NCI-H187 treated with DMSO at 0.1 percent for 48 hours (cell line): ENCODE measurements at places on chromosomes 16 and 17.

DNA sequence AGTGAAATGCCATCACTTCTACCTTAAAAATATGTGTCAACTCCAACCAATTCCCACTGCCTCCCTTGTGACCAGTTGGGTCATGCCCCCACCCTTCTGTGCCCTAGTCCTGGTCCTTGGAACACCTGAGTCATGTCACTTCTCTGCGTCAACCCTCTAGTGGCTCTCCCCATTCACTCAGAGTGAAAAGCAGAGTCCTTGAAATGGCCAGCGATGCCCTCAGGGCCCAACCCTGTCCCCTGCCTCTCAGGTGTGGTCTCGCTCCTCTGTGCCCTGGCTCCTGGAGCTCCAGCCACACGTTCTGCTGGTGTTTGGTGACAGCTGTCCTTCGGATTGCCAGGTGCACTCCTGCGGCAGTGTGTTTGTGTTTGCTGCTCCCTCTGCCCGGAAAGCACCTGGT, 89.2 kb downstream of the SPECC1 start:
- no peak for DNase-seq

GRCh38 chr16:84730406-84731106, 30.8 kb downstream of the USP10 start:
- no peak for DNase-seq

DNA sequence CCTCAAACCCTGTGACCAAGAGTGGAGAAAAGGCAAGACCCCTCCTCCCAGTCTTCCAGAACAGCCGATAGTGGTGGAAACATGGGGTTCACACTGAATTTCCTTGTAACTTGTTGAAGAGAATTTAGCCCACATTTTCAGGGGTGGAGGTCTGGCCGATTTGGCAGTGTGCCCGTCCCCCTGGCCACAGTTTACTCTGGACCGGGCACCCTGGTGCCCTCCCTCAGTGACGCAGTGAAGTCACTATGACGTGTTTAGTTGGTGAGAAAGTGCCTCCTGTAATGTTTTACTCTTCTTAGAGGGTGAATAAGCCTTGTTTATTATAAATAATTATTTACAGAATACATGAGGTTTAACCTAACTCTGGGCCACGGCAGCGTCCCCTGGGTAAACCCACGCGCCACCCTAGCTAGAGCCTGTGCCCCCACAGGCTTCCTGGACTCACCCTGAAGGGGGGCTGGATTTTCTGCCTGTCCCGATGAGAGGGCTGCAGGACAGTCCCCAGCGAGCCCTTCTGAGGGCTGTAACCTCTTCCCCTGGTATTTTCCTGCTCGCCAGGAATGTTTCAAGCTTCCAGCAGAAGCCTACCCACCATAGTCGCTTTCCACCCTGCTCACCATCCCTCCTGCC, 316.9 kb downstream of the SEC14L1 start:
- DNase-seq = no peak

DNA sequence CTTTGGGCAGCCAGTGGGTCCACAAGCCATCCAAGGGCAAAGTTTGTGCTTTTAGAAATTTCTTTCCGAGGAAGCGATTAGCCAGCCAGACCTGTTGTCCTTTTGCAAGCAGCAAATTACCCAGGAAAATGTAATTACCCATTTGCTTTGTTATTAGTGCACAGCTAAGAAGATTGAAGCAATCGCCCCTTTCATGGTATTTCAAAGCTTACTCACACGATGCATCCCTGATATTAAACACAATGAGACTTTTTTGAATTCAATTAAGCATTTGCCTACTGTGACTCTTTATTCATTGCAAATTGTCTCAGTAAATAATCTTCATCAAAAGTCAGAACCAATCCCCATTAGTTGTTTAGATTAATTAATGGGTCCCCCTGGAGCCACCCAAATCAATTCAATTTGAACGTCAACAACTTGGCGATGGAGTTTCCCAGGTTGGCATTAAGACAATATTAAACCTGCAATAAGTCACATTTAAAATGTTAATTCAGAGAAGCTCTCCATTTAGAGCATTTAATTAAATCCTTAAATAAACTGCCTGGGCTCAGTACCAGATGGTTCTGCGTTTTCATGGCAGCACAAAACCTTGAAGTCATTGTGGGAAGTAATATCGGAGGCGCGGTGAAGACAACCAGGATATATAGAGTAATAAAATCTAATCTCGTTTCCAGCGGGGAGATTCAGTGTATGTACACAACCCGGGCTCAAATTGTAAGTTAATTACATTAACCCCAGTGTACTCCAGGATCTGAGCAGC, 366.2 kb upstream of the TNRC6C start:
- DNase-seq = no peak

DNA sequence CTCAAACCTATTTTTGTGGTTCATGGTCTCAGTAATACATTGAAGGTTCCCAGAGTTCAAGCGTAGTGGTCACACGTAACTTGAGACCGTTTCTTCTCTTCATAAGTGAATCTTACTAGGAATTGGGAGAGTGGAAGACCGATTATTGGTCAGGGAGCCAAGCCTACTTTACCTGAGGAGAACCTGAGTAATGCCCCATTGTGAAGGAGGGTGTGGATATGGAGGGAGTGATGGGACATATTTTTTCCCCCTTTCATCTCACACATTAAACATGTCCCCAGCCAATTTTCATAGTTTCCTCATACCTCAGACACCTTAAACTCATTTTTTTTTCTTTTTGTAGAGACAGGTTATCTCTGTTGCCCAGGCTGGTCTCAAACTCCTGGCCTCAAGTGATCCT, 8.9 kb downstream of the GEMIN4 start:
- no peak for DNase-seq

GRCh38 chr17:51188271-51188833, 22.1 kb downstream of the NME2 start:
- DNase-seq = no peak

GRCh38 chr16:73891129-73891542, 405.5 kb upstream of the PSMD7 start:
- DNase-seq = no peak

GRCh38 chr16:1997494-1998359, 8.0 kb downstream of the SYNGR3 start:
- DNase-seq = no peak

DNA sequence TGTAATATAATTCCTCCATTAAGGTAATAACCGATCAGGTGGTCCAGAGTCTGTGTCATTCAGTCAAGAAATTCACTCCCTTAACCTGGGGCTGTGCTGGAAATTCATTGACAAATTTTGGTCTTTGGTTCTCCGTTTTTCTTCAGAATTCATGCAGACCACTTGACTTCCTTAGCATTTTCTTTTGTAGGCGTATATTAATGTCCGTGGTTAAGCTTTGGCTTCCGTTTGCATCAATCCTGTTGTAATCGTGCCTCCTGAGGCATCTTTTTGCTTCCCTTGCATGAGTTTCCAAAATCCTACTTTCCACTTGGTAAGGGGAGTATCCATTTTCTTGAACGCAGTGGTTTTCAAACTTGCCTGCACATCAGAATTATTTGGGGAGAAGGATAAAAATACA, 9.0 kb downstream of the LRRC37B start:
- no peak for DNase-seq
